ENCODE measurements at places on chromosomes 12 and 14. TPM values are rescaled to one million over a fixed set of nuclear protein-coding genes. Genes with fewer than 3 reads are reported as not detected.

The NAP1L1 gene
- total RNA-seq = 326 TPM

The TMCC3 gene
- total RNA-seq = 1.3 TPM

The LBHD2 gene
- not detected for total RNA-seq

The EAPP gene
- 41.5 TPM for total RNA-seq

Data from H7 (cell line).